ENCODE measurements at places on chromosomes 4 and X.
A peak's percentile ranks its signal among the peaks of the same experiment; 100 is the strongest.

GRCh38 chr4:100708776-100709175 lies 191.0 kb upstream of the EMCN start:
- DNase-seq: no peak

DNA sequence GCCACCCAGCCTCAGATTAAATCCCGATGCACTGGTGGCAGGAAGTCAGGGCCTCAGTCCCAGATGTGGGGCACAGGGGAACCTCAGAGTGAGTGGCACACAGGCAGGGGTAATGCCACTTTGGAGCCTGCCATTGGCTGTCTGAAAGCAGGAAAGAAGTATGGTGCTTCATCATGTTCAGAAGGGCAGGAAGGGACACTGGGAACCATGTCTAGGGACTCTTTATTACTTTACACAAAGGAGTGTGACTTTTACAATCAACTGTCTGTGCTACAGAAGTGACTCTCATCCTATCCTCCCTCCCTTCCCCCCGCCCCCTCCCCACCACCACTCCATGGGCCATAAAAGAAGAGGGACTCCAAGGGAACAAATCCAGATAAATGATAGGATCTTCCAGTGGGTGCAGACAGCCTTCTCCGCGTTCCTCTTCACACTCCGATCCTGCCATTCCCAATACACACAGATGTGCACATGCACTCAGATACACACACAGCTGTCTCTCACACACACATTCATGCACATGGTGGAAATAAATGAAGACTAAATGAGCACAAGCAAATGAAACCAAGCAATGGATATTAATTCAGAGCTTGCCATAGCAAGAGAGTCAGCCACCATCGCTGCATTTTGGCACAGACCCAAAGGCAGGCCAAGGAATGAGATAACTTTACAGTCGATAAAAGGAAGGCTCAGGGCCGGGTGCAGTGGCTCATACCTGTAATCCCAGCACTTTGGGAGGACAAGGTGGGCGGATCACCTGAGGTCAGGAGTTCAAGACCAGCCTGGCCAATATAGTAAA lies 2.5 kb upstream of the TMEM154 start:
- DNase-seq: no peak

DNA sequence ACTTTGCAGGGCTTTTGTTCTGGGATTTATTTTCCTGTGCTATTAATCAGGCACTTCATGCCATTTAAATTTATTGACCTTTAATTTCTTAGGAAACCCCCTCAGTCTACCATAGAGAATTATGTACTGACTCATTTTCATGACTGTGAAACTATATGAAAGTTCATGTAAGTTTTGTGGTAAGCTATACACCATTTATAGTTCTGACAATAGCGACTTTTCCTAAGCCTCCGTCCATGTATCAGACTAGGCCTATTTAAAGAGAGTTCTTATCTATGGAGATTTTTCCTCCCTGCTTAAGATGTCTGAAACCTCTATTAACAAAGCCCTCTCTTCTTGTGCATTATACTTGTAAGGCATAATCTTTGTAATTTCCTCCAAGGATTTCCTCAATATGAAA lies 111.6 kb downstream of the AFF2 start:
- DNase-seq: no peak

- DNase-seq: no peak
These were observed 97.3 kb downstream of the RS1 start for GRCh38 chrX:18574591-18574990.

DNA sequence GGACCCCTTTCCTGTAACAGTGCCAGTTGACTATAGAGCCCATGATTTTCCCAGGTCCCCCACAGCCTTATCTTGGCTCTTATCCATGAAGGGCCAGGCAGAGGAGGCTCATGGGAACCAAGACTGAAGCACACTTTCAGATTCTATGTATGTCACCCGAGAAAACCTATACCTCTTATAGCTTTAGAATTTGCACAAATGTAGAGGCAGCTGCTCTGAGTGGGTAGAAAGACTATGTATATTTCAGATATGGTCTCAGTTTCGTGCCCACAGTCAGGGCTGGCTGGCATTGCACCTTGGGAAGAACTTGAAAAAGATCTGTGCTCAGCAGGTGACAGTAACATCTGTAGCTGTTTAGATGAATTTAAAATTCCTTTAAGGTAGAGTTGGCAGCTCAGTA lies 8.3 kb upstream of the LNX1 start:
- DNase-seq: no peak

DNA sequence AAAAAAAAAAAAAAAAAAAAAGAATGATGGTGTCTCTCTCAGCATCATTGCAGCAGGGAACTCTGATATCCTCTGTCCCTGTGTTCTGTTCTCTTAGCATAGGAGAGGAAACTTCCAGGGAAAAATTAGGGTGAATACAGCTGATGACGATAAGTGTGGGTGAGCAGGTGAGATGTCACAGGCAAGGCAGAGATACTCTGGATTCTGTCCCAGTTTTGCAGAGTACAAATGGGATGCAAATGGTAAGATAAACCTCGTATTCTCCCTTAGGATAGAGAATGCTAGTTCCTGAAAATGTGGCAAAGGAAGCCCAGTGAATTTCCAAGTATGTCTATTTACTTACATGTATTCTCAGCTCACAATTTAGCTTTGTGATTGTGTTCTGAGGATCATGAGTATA lies 671.6 kb upstream of the BOD1L1 start:
- DNase-seq: no peak

DNA sequence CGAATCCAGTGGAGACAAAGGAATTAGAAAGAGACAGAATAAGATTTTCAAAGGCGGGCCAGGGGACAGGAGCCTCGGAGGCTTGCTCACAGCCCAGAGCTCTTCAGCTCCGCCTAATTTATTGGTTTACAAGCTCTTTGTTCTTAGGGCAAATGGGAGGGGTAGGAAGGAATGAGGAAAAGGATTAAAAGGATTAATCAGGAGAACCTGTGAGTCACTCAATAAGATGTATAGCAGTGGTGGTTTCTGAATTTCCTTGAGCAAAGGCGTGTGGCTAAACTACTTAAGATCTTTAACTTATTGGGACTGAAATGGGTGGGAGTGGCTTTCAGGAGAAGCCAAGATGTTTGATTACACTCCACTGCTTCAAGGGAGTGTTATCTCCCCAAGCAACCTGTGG lies 456.0 kb upstream of the SPANXN1 start:
- DNase-seq: no peak

- DNase-seq: no peak
These were observed 220.1 kb downstream of the IQCM start for GRCh38 chr4:149595500-149595899.

DNA sequence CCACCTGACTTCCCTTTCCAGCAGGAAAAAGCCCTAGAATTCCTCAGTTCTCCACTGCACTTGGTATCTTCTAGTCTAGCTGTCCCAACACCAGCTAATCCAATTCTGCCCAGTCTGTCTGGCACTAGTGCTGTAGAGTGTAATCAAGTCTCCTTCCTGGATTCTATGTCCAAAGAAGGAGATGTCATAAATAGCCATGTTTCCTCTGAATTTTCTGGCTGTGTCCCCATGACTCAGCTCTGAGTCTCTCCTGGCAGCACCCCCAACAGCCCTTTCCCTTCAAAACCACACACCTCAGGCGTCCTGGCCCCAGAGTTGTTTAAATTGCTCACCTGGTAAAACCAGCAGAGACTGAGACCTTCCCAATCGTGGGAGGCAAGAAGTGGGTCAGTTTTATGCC lies 197.2 kb downstream of the GRXCR1 start:
- no peak for DNase-seq

DNA sequence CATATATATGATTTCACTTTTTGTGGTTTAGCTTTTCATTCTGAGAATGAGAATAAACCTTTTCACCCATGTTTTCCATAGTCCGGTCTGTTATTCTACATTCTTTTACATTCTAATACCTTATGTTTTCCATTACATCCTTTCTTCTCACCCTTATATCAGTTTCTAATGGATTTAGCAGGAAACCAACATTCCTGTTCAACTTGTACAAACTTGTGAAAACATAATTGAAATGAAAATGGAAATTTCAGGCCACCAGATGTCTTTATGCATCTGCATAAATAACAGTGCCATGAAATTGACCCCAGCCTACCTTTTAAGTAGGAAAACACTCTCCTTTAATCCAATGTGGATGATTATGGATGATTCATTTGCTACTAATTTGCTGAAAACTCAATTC lies 494.8 kb upstream of the ZFP42 start:
- no peak for DNase-seq

DNA sequence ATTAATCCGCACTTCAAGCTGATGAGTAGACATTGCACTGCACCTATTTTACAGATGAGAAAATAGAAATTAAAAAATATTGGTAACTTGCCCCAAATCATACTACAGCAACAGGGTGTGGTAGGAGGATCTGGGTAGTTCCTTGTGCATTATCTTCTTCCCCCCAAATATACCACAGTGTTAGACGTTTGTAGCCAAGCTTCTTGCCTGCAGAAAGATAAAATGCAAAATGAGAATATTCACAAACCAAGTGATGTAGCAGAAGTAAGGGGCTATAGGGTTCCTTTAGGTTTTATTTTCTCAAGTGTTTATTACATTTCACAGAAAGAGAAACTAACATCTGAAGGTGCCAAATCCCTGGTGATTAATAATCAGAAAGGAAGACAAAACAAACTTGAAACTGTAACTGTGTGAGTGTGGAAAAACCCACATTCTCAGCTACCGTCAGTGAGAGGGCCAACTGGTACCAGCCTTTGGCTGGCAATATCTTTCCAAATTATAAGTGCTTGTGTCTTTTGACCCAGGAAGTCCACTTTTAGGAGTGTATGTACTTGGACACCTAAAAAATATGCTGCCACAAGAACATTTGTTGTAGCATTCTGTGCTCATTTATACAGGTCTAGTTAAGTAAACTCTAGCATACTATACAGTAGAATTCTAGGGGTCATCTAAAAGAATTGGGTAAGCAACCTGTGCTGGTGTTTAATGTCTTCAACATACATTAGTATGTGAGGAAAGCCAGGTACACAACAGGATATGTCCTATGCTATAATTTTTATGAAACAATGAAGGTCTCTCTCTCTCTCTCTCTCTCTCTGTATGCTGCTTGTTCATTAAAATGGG lies 6.7 kb upstream of the CD38 start:
- DNase-seq: no peak

GRCh38 chrX:1323315-1323714 lies 13.3 kb upstream of the IL3RA start:
- no peak for DNase-seq

DNA sequence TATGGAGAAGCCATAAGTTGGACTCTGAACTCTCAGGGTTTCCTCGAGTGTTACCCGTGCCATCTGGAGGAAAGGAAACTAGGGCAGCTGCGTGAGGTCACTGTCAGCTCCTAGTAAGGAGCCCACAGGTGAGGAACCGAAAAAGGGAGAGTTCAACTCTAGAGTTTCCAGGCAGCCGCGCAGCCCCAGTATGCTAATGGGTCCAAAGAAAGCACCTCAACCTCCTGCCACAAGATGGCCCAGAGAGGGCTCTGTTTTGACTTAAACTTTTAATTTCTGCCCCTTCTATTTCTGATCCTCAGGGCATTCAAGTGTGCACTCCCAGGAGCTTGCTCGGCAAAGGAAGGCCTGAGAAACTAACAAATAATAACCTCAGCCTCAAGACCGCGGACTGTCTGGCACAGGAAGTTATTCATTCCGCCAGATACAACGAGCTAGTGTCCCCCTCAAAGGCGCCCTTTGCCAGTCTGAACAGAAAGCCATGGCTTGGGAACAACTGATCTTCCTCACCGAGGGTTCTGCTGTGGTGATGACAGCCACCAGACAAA lies 13.9 kb downstream of the SCARB2 start:
- peak; percentile 35 for DNase-seq

- no peak for DNase-seq
These were observed 76.1 kb upstream of the EMCN start for GRCh38 chr4:100593935-100594334.

GRCh38 chr4:42638993-42639392 lies 17.9 kb downstream of the ATP8A1 start:
- DNase-seq: no peak

- no peak for DNase-seq
These were observed 30.2 kb upstream of the CCNG2 start for GRCh38 chr4:77126809-77127208.

DNA sequence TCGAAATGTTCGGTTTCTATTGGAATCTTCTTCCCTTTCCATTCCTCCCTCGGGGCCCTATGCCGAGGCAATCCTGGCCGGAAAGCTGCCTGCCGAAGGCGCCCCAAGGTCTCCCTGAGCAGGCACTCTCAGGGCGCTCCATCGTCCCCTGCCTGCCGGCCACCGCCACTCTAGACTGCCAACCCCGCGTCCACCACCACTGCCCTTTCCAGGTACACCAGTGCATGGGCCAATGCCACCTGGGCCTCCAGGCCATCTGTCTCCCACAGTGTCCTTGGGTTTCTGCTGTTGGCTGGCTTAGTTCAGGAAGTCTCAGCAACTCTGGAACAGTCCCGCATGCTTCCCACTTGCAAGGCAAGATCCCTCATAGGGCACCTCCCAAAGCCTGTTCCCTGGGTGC lies 14.6 kb downstream of the CTAG1A start:
- DNase-seq: no peak

DNA sequence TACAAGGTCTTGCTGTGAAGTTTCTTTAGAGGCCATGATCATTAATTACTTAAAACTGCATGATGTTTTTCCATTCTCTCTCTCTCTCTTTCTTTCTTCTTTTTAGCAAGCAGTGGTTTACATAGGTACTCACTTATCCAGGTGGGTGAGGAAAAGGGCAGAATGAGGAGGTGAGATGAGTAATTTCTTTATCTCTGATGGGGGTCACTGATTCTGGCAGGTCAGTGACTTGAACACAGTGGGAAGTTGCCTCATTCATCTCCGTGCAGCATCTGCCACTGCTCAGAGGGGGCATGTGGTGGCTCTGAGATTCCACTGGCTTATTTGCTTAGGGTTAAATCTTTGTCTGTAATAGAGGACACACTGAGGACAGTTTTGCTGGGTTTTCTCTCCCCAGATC lies 62.6 kb downstream of the FAM114A1 start:
- DNase-seq: no peak

- DNase-seq: no peak
These were observed 6.0 kb downstream of the RAB28 start for GRCh38 chr4:13478131-13478530.

- no peak for DNase-seq
These were observed 29.4 kb downstream of the SEC31A start for GRCh38 chr4:82861529-82861928.

DNA sequence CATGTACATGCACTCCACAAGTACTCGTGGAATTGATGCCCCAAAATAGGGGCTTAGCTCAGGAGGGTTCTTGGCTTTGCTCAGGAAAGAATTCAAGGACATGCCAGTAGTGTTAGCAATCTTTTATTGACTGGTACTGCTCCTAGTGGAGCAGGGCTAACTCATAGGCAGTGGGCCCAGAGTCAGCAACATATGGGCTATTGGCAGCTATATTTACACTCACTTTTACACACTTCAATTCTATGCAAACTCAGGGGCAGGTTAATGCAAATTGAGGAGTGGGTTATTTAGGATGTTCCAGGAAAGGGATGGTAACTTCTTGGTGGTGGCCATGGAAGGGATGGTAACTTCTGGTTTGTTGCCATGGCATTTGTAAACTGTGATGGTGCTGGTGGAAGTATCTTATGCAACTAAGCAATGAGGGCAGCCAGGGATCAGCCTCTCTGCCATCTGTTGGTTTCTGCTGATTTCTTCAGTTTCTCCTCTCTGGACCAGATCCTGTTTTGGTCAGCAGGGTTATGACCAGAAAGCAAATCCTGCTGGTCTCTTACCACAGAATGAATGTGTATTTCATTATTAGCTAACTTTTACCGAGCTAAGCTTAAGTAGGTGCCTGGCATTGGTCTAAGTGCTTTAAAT lies 69.2 kb upstream of the FAT1 start:
- DNase-seq: no peak

- DNase-seq: no peak
These were observed 98.7 kb downstream of the NFKB1 start for GRCh38 chr4:102599886-102600285.

Data from anterior cingulate cortex (tissue), 58 donors.